Aorta (tissue), 5 donors: ENCODE measurements at places on chromosomes 1 and 21. TPM values are rescaled to one million over a fixed set of nuclear protein-coding genes. Genes with fewer than 3 reads are reported as not detected.
A peak's percentile ranks its signal among the peaks of the same experiment; 100 is the strongest.

- no peaks in the 10 kb centered on the region for H3K36me3 ChIP-seq
- no peak for DNase-seq
- no peak overlapping the region for H3K4me3 ChIP-seq
These were observed 26.6 kb upstream of the ZNF281 start for GRCh38 chr1:200436436-200436835.

DNA sequence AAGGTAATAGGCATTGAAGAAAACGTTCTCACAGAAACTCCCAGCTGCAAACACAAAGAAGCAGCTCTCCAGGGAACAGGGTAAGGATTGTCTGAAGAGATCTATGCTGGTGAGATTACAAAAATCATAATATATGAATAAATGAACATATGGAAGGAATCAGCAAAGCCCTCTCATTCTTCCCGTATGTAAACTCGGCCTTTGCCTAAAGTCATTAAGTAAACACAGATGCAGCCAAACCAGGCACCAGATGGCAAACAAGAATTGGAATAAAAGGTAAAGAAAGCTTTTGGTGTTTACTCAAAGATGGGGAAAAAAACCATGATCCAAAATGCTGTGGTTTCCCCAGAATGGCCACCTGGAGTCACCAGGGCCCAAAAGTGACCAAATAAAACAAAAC, 76.6 kb upstream of the HOOK1 start:
- no peaks in the 10 kb centered on the region for H3K36me3 ChIP-seq
- H3K4me1 ChIP-seq, result no peaks in the 10 kb centered on the region
- H3K27ac ChIP-seq, result no peak overlapping the region
- DNase-seq, result no peak
- no peak overlapping the region for H3K4me3 ChIP-seq

DNA sequence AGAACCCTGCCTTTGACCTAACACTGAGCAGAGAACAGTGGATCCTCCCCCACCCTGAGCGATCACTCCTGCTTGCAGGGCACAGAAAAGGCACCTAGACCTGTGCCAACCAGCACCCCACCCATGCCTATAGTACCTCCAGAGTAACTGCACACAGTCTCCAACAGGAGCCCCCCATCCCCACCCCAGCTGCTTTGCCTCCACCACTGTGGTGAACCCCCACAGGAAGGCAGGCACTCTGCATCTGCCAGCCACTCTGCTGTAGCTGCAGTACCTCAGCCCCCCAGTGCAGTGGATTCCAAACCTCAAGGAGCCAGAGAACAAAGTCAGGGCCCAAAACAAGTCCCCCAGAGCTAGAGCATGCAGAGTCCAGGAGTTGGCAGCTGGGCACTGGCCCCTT, 10.7 kb downstream of the SPATC1L start:
- H3K27me3 ChIP-seq, result no peaks in the 10 kb centered on the region
- peak; percentile 22 for DNase-seq
- H3K36me3 ChIP-seq, result no peaks in the 10 kb centered on the region
- H3K27ac ChIP-seq, result no peak overlapping the region

- no peak for DNase-seq
- no peaks in the 10 kb centered on the region for H3K36me3 ChIP-seq
- no peak overlapping the region for H3K27ac ChIP-seq
- no peak overlapping the region for H3K4me3 ChIP-seq
These were observed 2.7 kb downstream of the CDC14A start for GRCh38 chr1:100354971-100355394.

DNA sequence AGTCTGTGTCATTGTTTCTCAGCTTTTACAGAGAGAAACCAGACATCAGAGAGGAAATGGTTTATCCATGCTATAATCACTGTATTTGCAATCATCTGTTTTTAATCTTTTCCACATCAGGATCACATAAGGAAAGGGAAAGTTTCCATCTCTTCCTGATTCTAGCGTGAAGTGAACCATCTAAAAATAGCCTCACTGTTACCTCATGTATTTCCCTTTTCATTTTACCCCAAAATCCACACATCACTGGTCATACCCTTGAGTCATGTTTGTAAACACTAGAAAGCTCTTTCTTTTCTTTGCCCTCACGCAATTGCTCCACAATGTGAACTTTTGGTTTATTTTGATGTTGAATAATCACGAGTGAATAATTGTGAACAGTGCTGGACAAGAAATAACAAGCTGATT, 146.0 kb downstream of the PLA2G4A start:
- no peaks in the 10 kb centered on the region for H3K27me3 ChIP-seq
- H3K36me3 ChIP-seq, result no peaks in the 10 kb centered on the region
- H3K4me1 ChIP-seq, result no peaks in the 10 kb centered on the region
- H3K27ac ChIP-seq, result no peak overlapping the region
- H3K4me3 ChIP-seq, result no peak overlapping the region
- DNase-seq, result no peak

- H3K27ac ChIP-seq, result no peak overlapping the region
- no peak overlapping the region for H3K4me3 ChIP-seq
- no peak for DNase-seq
- peaks cover 4% of the 10 kb centered on the region for H3K4me1 ChIP-seq
- H3K36me3 ChIP-seq, result no peaks in the 10 kb centered on the region
These were observed 124.2 kb upstream of the L1TD1 start for GRCh38 chr1:62070384-62071011.

- H3K4me1 ChIP-seq, result no peaks in the 10 kb centered on the region
- no peaks in the 10 kb centered on the region for H3K27me3 ChIP-seq
- no peak overlapping the region for H3K4me3 ChIP-seq
These were observed 11.1 kb downstream of the HTR6 start for GRCh38 chr1:19675797-19676196.

- H3K4me3 ChIP-seq, result no peak overlapping the region
- no peak overlapping the region for H3K27ac ChIP-seq
- DNase-seq, result no peak
- no peaks in the 10 kb centered on the region for H3K4me1 ChIP-seq
- no peaks in the 10 kb centered on the region for H3K36me3 ChIP-seq
These were observed 85.2 kb upstream of the CDC42BPA start for GRCh38 chr1:227403535-227403934.

GRCh38 chr1:19988267-19989006, 9.0 kb upstream of the PLA2G2A start:
- H3K36me3 ChIP-seq, result no peaks in the 10 kb centered on the region
- no peaks in the 10 kb centered on the region for H3K4me1 ChIP-seq
- DNase-seq, result no peak
- no peak overlapping the region for H3K27ac ChIP-seq
- no peak overlapping the region for H3K4me3 ChIP-seq

GRCh38 chr1:212873518-212873917, 15.4 kb downstream of the FLVCR1 start:
- H3K27me3 ChIP-seq, result no peaks in the 10 kb centered on the region
- DNase-seq, result no peak
- H3K27ac ChIP-seq, result no peak overlapping the region
- no peak overlapping the region for H3K4me3 ChIP-seq

DNA sequence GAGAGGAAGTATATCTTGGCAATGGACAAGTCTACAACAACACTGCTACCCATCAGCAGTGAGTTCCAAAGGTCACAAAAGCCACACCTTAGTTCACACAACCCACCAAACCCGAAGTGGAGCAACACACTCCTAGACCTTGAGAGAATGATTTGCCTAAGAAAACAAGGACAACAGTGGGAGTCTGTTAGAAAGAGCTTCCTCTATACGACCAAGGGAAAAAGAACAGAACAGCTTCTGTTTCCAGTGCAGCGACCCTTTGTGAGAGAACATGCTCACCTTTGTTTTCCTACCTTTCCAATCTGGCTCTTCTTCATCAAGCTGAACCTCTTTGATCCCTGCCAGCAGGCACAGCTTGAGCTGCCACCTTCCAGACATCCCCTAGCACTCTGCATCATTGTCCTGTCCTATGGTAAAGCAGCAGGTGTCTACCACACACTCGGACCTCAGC, 56.7 kb upstream of the PALMD start:
- no peak overlapping the region for H3K4me3 ChIP-seq
- no peaks in the 10 kb centered on the region for H3K4me1 ChIP-seq
- H3K27ac ChIP-seq, result no peak overlapping the region
- H3K36me3 ChIP-seq, result no peaks in the 10 kb centered on the region
- H3K27me3 ChIP-seq, result no peaks in the 10 kb centered on the region
- no peak for DNase-seq

- no peak overlapping the region for H3K4me3 ChIP-seq
- H3K27me3 ChIP-seq, result no peaks in the 10 kb centered on the region
- no peaks in the 10 kb centered on the region for H3K4me1 ChIP-seq
- H3K36me3 ChIP-seq, result peaks cover 8% of the 10 kb centered on the region
- no peak for DNase-seq
These were observed 13.9 kb downstream of the UBIAD1 start for GRCh38 chr1:11286735-11287410.

PPM1J gene
- total RNA-seq, result 4.3 TPM

LCE1C gene
- not detected for total RNA-seq

RNU1-3 gene
- 8,154 TPM for total RNA-seq

SPRR1B gene
- total RNA-seq, result not detected

KPRP gene
- not detected for total RNA-seq

CELA2A gene
- total RNA-seq, result 1.3 TPM

OLFML2B gene
- total RNA-seq, result 31.9 TPM
